ENCODE measurements at places on chromosomes 6 and 20.
A peak's percentile ranks its signal among the peaks of the same experiment; 100 is the strongest.

GRCh38 chr20:22890594-22891300 is 144.4 kb upstream of the SSTR4 start:
- no peak for DNase-seq

DNA sequence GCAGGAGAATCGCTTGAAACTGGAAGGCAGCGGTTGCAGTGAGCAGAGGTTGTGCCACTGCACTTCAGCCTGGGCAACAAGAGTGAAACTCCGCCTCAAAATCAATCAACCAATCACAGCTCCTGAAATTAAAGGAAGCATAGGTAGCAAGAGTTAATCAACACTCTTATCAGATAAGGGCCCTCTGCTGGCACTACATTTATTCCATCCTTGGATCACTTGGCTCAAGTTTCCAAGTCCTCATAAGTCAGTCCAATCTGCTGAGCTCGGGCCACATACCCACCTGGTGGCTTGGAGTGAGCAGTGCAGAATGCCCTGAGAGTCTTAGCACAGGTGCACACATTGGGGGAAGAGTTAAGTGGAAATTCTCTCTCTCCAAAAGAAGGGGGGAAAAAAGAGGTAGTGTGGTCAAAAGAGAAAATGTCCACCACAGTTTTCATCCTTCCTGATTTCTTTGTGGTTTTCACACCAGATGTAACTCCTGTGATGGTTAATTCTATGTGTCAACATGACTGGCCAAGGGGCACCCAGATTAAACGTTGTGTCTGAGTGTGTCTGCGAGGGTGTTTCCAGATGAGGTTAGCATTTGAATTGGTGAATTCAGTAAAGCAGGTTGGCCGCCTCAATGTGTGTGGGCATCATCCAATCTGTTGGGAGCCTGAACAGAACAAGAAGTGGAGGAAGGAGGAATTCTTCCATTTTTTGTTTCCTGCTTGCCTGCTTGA is 14.2 kb upstream of the FAM8A1 start:
- no peak for DNase-seq

DNA sequence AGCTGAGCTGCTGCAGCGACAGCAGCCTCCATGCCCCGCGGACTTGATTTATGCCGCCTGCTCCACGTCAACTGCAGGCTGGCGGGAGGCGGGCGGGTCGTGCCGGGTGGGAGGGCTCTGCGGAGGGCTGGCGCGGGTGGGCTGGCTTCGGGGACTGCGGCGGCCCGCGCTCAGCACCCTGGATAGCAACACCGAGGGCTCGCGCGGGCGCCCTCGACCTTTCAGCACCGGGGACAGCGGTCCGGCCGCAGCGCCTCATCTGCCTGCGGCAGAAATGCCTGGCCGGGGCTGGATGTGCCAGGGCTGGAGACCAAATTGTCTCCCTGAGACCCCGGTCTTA is 792 bp downstream of the SNAP25 start:
- peak; percentile 54 for DNase-seq

DNA sequence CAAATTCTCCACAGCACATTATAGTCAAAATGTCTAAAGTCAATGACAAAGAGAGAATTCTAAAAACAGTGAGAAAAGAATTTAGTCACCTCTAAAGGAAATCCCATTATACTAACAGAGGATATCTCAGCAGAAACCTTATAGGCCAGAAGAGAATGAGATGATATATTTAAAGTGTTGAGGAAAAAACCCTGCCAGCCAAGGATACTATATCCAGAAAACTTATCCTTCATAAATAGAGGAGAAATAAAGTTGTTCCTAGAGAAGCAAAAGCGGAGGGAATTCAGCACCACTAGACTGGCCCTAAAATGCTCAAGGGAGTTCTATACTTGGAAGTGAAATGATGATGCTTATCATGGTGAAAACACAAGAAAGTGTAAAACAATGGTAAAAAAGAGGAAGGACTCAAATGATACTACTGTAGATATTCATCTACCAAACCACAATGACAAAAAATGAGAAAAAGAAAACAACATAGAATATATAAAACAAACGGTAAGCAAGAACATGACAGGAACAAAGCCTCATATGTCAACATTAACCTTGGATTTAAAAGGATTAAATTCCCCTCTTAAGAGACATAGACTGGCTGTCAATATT is 16.7 kb downstream of the GPRC6A start:
- no peak for DNase-seq

GRCh38 chr6:107185391-107185970 is 70.2 kb upstream of the BEND3 start:
- DNase-seq = no peak
